Colonic mucosa (tissue), 4 donors: ENCODE measurements at places on chromosomes 1 and 21. TPM values are rescaled to one million over a fixed set of nuclear protein-coding genes. Genes with fewer than 3 reads are reported as not detected.

KRTAP12-2 gene
- total RNA-seq, result not detected

DYNLT5 gene
- 0.72 TPM for total RNA-seq

DNA sequence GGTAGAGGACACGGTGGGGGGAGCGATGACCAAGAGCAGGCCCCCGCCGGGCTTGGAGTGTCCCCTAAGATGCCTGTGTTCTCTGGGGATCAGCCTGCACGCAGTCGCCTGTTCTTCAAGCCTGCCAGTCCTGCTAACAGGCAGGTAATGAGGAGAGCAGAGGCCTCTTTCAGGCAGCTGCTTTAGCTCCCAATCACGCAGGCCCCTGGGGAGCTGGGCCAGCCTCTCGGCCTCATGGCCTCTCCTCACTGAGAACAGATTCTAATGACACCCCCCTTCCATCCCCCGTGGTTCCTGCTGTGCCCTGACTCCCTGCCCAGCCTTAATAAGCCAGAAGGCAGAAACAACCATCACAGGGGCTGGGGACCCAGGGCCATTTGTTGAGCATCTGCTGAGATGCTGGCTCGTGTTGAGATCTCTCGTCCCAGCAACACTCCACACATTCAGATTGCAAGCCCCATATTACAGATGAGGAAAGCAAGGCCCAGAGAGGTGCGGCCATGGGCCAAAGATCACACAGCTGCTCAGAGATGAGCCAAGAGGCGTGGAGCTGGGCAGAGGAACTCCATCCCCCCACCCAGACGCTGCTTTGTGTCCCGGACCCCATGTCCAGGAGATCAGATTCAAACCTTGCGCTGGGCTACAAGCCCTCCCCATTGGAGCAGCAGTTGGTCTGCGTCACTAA lies 71.6 kb upstream of the CASZ1 start:
- H3K27me3 ChIP-seq, result peaks cover 6% of the 10 kb centered on the region
- DNase-seq, result no peak
- no peak overlapping the region for H3K27ac ChIP-seq
- H3K4me3 ChIP-seq, result no peak overlapping the region
- H3K36me3 ChIP-seq, result no peaks in the 10 kb centered on the region
- H3K4me1 ChIP-seq, result no peaks in the 10 kb centered on the region

DNA sequence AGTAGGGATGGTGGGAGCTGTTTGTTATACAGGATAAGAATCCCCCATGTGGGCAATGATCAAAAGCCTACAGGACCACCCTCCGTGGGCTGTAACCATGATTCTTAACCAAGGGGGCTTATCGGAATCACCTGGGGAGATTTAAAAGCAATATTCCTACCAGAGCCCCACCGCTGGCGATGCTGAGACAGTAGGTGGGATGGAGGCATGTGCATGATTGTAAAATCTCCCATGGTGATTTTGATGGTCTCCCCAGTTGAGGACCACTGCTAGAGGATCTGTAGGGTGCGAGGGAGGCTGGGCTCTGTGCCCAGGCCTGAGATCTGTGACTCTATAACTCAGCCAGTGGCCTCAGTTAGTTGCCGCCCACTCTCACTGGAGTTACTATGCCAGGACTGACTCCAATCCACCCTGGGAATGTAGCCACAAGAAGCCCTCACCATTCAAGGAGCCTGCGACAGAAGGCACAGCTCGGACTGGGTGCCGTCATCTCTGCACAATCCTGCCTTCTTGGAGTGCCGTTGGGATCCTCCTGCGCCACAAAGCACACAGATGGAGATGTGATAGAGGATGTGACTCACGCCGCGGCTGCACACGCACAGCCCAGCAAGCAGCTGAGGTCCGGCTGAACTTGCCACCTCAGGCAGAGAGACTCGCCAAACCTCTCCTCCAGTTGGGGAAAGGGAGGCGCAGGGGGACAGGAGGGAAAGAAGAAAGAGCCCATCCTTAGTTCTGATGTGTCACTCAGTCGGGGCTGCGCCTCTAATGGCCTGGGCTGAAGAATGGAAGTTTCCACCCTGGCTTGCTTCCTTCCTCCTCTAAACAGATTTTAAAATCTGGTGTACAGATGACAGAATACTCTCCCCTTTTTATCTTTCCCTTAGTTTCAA lies 26.5 kb downstream of the AKNAD1 start:
- H3K36me3 ChIP-seq, result no peaks in the 10 kb centered on the region
- DNase-seq, result peak; percentile 44
- peak overlapping the region; percentile 51 for H3K27ac ChIP-seq
- H3K4me1 ChIP-seq, result no peaks in the 10 kb centered on the region

- H3K4me3 ChIP-seq, result no peak overlapping the region
- H3K27me3 ChIP-seq, result no peaks in the 10 kb centered on the region
- DNase-seq, result no peak
- H3K27ac ChIP-seq, result no peak overlapping the region
Measured at GRCh38 chr1:228305721-228306152, 97.9 kb downstream of the OBSCN start.
